SK-N-MC (cell line): ENCODE measurements at places on chromosomes 2 and 18.

GRCh38 chr2:7999683-8000476 lies 682.0 kb upstream of the ID2 start:
- no peak for DNase-seq

DNA sequence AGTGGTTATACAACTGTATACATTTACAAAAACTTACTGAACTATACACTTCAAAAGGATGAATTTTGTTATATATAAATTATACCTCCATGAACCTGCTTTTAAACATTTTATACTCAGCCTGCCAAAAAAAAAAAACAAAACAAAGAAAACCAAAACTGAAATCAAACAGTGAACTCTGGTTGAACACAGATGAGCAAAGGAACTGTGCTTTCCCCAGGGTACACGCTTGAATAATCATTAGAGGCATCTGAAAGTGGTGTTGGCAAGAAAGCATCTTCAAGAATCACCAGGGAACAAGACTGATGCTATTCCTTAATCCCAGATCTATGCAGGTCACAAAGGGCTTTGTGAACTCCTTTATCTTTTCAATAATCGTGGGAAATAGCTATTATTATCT lies 77.0 kb upstream of the LYPD1 start:
- no peak for DNase-seq

DNA sequence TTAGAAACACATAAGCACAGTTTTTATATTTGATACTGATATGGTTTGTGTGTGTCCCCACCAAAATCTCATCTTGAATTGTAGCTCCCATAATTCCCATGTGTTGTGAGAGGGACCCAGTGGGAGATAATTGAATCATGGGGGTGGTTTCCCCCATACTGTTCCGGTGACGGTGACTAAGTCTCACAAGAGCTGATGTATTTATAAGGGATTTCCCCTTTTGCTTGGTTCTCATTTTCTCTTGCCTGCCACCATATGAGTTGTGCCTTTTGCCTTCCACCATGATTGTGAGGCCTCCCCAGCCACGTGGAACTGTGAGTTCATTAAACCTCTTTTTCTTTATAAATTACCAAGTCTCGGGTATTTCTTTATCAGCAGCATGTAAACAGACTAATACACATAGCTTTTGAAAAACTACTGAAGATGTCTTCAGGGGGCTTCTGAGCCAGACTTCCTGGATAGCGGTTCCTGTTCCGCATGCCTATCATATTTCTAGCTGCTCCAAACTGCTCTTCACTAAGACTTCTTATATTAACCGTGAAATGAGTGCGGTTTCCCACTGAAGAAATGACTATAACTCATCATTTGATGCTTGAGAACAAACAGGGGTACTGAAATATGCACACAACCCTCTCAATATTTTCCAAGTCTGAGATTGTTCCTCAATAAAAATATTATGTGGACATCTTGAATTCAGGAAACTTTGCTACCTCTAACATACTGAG lies 75.8 kb downstream of the SPHKAP start:
- peak; percentile 86 for DNase-seq

DNA sequence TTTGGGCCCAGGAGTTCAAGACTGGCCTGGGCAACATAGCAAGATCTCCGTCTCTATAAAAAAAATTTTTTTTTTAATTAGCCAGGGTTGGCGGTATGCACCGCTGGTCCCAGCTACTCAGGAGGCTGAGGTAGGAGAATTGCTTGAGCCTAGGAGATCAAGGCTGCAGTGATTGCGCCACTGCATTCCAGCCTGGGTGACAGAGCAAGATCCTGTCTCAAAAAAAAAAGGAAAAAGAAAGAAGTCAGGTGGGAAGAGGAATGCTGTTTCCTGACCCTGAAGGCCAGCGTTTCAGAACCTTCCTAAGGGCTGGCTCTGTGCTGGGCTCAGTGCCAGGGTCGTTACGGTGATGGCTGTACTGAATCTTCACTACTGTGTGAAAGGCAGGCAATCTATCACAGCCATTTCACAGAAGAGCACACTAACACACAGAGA lies 35.0 kb upstream of the AGAP1 start:
- DNase-seq, result no peak

DNA sequence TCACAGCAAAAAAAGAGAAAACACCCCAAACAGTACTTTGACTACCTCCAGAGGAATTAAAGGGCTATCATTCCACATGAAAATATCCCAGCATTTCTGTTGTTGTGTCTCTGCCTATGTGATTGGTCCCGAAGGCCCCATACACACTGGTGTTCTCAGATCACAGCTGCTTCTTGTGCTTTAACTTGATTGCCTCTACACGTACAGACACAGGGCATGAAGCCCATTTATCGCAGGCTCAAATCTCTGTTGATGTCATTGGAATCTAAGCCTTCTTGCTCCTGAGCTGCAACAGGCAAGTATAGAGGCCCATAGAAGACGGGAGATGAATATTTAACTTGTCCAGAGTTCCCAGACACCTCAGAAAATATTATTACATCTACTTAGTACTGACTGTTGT lies 405.2 kb downstream of the NCKAP5 start:
- DNase-seq, result no peak

DNA sequence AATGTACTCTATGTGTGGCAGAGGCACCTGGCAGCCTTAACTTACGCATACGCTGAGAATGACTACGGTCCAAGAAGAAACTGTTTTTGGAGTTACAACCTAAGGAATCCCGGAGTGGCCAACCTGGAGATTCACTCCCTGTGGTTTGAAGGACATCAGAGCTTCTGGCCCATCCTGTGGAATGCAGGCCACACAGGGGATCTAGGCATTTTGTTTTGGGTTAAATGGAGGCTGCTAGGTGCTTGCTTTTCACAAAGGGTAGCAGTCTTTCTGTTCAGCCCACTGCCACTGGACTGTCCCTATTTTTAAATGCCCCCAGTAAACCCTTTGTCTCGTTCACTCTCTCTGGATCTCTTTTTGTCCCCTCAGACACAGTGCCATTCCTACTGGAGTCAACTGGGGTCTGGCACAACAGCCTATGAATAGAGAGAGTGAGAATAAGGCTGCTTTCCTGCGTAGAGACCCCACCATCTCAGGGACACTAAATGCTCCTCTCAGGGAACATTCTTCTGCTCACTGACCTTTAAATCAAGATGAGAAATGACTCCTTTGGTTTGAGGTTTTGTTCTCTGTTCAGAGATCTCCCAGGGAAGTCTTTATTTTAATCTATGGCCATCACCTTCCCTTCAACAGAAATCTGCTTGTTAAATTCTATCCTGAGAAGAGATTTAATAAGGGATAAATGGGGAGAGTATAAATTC lies 124.9 kb downstream of the B3GNT2 start:
- no peak for DNase-seq

DNA sequence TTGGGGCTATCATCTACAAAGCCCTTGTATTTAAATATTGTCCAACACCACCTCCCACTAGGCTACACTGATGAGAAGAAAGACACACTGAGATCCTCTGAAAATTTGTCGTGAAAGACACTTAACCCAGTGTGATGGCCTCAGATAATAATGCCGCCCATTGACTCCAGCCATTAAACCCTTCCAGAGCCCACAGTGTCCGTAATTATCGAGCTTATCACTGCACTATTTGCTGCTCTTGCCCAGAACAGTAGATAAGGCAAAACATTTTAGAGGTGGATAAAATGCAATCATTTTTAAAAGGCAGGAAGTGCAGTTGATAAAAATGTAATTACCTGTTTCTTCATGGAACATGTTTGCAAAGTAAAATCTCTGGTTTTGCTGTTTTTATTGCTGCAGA lies 121.3 kb upstream of the DDX18 start:
- DNase-seq, result no peak

- DNase-seq, result no peak
These were observed 601.7 kb upstream of the VRK2 start for GRCh38 chr2:57444752-57445430.

- DNase-seq, result no peak
These were observed 236.5 kb downstream of the TPGS2 start for GRCh38 chr18:36592282-36592681.

GRCh38 chr2:164954186-164954585 lies 1.1 kb downstream of the SLC38A11 start:
- no peak for DNase-seq

DNA sequence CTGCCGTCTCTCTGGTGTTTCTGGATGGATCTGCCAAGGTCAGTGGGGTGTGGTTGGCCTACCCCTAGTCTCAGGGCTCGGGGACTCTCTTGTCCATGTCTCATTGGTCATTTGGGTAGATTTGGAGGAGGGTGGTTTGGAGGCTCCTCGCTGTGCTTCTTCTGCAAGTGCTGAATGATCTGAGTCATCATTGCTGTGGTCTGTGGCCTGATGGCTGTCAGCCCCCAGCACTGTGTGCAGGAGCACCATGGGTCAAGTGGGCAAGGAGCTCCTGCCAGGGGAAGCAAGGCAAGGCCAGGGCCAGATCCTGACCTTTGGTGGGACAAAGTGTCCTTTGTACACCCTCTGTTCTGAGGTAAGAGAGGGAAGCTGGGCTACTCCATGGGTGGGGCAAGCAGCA lies 221.8 kb downstream of the FHOD3 start:
- no peak for DNase-seq

- no peak for DNase-seq
These were observed 5.6 kb upstream of the HDAC4 start for GRCh38 chr2:239406316-239406995.

DNA sequence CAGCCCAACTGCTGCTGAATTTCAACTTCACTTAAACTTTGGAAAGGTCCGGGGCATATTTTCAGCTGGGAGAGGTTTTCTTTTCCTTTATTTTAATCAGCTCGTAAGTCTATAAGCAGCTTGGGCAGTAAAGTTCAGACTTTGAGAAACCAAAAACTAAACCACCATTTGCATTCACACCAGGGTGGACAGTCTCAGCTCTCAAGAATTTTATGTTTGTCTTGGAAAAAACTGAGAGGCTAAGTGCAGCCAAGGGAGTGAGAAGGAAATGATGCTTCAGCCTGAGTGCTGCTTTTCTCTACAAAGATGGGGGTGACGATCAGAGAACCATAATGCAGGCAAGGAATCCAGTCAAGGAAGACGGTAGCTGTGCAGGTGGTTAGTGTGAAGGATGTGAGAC lies 30.2 kb downstream of the MCFD2 start:
- DNase-seq, result no peak

GRCh38 chr2:58261209-58261608 lies 20.1 kb upstream of the FANCL start:
- DNase-seq, result no peak
